ENCODE measurements at places on chromosomes 5 and 9.

DNA sequence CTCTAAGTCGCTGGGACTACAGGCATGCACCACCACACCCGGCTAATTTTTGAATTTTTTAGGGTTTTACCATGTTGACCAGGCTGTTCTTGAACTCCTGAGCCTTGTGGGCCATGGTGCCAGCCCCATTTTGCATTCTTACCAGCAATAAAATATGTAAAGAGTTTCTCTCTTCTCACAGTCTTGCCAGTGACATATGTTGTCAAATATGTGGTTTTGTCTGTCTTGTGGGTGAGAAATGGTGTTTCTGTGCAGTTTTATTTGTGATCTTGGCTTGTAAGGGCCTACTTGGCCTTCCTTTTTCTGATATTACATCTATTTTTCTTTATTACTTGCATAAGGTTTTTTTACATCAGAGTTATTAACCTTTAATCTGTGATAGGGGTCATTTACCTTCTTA is 47.1 kb downstream of the SPIN1 start:
- DNase-seq = no peak

DNA sequence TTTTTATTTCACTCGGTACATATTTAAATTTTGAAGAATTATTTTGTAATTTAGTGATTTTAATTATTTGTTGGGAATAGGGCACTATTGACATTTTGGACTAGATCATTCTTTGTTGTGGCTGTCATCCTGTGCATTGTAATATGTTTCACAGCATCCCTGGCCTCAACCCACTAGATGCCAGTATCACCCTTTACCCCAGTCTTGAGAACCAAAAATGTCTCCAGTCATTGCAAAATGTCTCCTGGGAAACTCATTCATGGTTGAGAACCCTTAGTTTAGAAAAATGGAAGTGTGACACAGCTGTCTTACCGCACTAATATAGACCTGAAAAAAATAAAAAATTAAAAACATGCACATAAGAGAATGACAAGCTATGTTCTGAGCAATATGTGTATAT is 88.4 kb upstream of the CCDC152 start:
- no peak for DNase-seq

DNA sequence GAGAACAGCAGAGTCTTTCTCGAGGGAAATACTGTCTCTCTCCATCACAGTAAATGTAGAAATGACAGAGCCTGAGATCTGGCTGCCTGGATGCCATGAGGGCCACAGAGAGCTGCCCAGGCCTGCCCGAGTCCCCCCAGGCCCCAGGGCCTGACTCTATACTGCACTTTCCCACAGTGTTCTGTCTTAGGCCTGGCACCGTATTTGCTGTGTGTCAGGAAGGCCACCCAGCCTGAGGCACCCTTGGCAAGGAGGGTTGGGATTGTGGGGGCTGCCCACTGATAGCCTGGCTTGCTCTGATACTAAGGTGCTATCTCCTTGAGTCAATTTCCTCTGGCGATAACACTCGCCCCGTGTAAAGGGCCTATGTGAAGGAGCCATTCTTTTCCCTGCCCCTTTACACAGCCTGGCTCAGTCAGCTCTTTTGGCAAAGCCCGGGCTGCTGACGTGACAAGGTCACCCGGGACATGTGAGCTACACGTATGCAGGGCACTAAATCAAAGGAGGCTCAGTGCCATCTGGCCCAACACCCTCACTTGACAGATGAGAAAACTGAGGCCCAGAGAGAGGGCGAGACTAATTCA is 630.1 kb upstream of the KLF4 start:
- no peak for DNase-seq

- DNase-seq = no peak
Measured at GRCh38 chr9:95985440-95986055, 110.1 kb downstream of the ERCC6L2 start.

GRCh38 chr9:127720865-127721227 is 5.0 kb downstream of the TTC16 start:
- DNase-seq = no peak

DNA sequence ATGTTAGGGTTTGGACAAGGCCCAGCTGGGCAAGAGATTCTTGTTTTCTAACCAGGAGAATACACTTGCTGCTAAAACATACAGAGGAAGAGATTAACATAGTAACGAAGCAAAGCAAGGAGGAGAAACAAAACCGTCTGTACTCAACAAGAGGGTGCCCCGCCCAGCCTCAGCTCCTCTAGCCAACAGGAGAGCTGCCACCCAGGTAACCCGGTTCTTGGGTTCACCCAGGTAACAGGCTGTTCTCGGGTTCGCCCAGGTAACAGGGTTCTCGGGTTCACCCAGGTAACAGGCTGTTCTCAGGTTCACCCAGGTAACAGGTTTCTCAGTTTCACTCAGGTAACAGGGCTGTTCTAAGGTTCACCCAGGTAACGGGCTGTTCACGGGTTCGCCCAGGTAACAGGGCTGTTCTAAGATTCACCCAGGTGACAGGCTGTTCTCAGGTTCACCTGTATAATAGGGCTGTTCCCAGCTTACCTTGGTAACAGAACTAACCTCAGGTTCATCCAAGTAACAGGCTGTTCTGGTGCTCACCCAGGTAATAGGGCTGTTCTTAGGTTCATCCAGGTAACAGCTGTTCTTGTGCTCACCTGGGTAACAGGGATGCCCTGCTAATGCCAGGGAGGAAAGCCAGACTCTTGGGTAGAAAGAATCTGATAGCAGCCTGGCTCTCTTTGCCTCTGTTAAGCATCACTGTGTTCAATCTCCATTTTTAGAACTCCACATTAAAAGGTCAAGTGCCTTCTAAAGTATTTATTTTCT is 271.6 kb downstream of the SYK start:
- DNase-seq = no peak

- no peak for DNase-seq
Measured at GRCh38 chr9:109639674-109640579, 140.1 kb upstream of the PALM2AKAP2 start.

GRCh38 chr9:137430723-137431415 is 7.7 kb downstream of the NOXA1 start:
- no peak for DNase-seq

DNA sequence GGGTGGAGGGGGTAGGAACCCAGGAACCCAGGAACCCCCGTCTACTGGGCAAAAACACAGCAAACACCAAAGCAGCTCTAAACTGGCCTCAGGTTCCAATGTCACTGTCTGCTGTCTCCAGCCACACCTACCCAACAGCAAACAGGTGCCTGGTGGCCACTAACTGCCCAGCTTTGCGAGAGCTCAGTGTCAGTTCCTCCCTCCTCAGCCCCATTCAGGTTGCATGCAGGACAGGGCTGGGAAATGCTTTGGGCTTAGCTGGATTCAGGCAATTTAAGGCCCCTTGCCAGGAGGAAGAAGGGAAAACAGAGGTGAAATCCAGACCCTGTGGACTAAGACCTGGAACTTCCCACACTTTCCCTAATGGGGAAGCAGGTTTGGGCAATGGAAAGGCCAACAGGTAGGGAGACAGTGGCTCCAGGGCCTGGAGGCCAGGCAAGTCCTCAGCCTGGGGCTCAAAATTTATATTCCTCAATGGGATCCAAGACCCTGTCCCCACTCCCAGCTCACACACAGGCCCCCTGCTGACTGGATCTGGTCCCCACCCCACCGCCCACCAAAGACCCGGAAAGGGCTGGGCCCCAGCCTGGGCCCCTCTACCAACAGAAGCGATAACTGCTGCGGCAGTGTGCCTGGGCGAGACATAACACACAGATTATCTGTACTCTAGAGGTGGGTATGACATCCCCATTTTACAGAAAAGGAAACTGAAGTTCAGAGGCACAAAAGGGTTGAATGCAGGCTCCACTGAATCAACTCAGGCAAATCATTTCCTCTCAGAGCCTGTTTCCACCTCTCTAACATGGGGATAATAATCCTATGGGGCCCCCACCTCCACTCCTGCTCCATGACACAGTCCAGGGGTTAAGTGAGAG is 3.5 kb downstream of the EEIG1 start:
- DNase-seq = no peak

- DNase-seq = peak; percentile 39
Measured at GRCh38 chr9:106286249-106286648, 576.7 kb upstream of the ZNF462 start.

GRCh38 chr9:85524531-85524930 is 217.2 kb downstream of the AGTPBP1 start:
- no peak for DNase-seq

DNA sequence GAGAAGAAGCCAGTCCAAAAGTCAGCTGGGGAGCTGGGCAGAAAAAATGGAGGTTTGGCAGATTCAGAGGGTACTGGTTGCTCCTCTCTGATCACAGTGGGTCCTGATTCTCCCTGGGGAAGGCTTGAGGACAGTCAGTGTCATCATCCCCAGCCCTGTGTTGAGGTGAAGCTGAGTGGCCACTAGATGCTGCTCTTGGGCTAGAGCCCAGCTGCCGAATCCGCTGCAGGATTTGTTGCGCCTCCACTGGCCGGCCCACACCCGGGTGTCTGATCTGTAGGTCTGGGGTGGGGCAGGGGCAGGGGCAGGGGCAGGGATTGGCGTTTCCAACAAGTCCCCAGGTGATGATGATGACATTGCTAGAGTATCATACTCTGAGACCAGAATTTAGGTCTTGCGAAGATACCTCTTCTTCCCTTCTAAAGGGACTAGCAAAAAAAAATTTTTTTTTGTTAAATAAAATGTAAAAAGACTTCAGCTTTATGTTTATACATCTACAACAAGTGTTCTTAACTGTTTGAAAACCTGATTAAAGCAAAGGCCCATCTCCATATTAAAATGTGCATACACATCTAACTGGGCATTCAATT is 106.8 kb downstream of the PDE6A start:
- DNase-seq = peak; percentile 88

DNA sequence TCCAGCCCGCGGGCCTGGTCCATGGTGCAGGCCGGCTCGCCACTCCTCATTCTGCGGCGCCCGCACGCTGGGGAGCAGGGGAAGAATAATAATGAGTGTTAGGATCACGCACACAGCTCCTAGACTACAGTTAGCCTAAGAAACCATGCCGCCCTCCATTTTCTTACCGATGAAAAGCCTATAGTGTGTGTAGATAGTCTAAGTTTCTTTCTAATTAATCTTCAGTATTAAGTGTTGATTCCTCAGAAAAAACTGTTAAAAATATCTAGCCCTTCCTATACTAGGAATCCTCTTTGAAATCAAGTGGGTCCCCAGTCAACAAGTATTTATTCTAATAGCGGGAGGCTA is 9.3 kb downstream of the ZBED3 start:
- no peak for DNase-seq

DNA sequence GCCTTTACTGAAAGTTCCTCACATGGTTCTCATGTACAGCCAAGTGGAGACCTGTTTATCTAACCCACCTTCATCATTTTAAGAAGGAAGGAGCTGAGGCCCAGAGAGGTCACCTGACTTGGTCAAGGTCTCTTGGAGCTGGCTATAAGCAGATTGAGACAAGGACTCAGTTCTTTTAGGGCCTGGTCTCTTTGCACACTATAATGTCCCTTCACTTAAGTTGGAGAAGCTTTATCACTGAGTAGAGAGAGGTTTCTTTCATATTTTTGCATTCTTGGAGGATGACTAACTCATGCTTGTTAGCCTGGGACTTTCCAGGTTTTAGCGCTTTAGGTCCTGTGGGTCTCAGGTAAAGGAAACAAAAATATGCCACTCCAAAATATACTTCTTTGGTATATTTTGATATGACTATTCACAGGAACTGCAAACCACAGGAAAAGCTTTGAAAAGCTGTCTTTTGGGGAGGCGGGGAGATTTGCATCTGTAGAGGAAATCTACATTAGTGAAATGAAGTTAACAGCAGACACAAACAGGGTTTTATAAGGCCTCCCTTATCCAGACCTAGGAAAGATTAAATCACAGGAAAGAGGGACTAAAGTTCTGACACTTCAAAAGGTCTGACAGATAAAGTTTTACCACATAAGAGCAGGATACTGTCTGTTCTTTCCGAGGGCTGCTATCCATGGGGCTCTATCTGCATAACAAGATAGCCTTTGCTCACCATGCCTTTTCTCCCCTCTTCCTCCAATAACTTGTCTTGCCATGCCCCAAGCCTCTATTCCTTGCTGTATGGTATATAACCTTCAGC is 95.8 kb upstream of the ANKRD55 start:
- DNase-seq = no peak

DNA sequence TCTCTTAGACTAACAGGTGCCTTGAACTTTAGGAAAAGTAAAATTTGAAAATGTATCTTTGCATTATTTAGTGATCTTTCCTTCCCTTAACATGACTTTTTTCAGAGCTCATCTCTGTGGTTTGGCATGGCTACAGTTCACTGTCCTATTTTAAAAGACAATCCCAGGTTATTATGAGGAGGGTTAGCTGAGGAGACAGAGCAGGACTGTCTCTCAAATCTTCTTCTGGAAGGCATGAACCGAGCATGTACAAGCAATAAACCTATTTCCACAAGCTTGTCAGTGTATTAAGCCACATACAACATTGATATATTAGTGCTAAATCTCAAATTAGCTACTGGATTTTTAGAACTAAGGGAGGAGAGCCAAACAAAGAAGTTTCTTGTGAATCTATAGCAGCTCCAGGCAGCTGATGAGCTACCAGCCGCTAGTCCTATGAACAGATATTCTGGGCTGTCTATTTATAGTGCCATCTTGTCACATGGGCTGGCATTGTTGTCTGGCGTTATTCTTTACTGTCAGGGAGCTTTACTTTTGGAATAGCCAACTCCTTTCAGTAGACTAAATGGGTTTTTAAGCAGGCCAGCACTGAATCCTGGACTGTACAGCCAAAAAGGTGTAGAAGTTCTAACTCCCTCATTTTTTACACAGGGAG is 171.2 kb upstream of the ACTBL2 start:
- DNase-seq = no peak

GRCh38 chr5:96919754-96920197 is 16.1 kb upstream of the LNPEP start:
- no peak for DNase-seq

GRCh38 chr9:127281891-127282290 is 17.3 kb downstream of the GARNL3 start:
- peak; percentile 56 for DNase-seq

DNA sequence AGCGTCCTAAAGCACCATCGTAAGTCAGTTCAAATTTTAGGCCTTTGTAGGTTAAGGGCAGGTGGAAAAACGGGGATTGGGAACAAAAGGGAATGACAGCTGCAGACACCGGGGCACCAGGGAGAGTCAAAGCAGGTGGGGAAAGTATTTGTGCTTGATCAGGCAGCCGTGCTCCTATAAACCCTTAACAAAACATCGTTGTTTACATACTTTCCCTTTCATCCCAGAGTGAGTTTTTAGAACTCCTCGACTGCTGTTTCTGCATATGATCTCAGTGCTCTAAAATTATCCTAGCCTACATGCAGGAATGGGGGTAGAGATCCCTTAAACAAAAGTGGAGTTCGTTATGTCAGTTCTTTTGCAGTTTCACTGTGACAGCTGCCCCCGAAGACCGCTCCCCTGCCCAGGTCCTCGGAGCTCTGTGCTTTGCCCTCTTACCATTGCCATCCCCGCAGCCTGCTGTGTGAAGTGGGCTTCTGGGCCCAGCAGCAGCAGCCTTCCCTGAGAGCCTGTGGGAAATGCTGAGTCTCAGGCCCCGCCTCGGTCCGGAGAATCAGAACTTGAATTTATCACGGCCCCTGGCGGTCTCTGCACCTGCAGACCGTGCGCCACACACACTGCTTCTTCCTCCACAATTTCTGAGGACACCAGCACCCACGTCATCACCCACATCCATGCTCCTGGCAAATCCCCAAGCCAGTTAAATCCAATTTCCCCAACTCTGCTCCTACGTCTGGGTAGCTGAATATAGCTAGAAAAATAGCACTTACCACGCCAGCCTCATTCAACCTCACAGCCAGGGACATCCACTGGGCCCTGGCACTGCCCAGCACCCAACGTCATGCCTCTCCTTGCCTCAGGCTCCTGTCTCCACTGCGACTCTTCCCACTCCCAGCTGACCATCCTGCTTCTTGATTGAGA is 86.8 kb downstream of the NSUN2 start:
- DNase-seq = no peak

- DNase-seq = no peak
Measured at GRCh38 chr5:55305345-55305744, 2.1 kb downstream of the DHX29 start.
